Activated CD8-positive, alpha-beta memory T cell treated with anti-CD3 and anti-CD28 coated beads for 48 hours (primary cell): ENCODE measurements at places on chromosomes 4 and X.

DNA sequence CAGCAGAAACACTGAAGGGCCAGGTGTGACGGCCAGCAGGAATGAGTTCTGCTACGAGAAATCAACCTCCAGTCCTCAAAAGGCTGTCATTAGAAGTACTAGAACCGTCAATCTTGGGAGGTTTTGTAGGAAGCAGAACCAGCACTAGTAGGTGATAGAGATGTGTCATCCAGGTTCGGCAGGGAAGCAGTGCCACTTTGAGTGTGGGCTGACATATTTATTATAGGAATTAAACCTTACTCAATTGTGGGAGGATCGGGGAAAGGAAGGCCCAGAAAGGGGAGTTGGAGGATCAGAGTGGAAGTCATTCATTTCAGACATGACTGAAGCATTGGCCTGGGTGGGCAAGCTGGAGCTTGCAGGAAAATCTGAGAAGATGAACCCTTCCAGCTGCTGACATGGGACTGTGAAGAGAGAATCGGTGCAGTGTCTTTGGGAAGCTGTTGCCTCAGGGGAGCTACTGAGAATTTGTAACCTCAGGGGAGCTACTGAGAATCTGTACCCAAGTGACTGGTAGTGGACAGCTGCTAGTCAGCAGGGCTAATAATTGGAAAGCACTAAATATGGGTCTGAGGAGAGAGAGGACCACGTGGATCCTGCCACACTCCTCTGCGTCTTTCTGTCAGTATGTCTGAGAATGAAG lies 177.4 kb downstream of the SPRY1 start:
- DNase-seq: no peak

DNA sequence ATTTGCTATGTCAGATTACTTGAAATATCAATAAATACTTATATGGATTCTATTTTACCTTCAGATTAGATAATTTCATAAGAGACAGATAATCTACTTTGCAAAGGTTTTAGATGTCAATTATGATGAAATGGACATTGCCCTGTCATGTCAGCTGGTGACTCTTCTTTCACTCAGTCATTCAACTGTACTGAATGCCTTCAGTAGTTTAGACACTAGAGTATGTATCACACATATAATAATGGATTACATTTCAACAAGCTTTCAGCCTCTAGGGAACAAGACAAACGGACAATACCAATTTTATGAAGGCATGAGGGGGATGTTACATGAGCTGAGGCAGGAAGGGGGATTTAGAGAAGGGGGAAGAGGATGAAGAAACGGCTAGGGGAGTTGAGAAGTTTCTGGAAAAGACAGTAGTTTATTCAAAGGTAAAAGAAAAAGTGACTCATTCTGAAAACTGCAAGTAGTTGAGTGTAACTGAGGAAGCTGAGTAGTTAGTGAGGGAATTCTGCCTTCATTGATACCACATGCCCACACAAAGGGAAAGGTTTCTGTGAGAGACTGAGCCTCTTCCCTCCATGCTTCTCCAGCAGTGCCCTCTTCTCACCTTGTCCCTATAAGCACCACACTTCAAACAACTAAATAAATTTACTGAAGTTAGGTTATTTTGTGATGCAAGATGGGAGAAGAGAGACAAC lies 25.7 kb downstream of the SLC9B2 start:
- no peak for DNase-seq

GRCh38 chr4:156934259-156934635 lies 37.4 kb downstream of the PDGFC start:
- no peak for DNase-seq

DNA sequence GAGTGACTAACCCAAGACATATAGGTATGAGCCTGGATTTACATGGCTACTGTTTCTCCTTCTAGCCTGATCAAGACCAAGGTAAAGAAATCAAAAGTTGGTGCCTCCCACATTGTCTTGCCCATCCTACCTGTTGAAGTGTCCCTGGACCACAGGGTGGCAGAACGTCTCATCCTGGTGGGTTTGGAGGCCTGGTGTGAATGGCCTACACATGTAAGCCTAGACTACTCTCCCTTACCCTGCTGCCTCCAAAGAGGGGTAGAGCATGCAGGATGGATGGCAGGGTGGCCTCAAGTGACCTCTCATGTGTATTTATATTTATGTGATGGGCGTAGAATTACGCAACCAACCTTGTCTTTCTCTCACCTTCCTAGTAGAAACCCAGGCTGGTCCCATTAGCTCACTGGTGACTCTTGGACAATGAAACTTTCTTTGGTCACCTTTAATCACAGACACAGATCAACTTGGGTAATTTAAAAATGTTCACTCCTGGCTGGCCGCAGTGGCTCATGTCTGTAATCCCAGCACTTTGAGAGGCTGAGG lies 73.3 kb upstream of the SOD3 start:
- DNase-seq: no peak

GRCh38 chr4:15868826-15869413 lies 69.6 kb downstream of the FGFBP1 start:
- no peak for DNase-seq

GRCh38 chrX:55450259-55450658 lies 1.7 kb upstream of the MAGEH1 start:
- DNase-seq: no peak
